Spinal cord (tissue), 10 donors: ENCODE measurements at places on chromosomes 11 and 22. TPM values are rescaled to one million over a fixed set of nuclear protein-coding genes. Genes with fewer than 3 reads are reported as not detected.

GRCh38 chr11:131802440-131803115 is 432.2 kb downstream of the NTM start:
- peaks cover 7% of the 10 kb centered on the region for H3K4me1 ChIP-seq
- H3K27me3 ChIP-seq, result no peaks in the 10 kb centered on the region
- peak; percentile 50 for DNase-seq

GRCh38 chr22:23072911-23073491 is 2.7 kb downstream of the GNAZ start:
- no peaks in the 10 kb centered on the region for H3K27me3 ChIP-seq
- no peak for DNase-seq
- H3K4me3 ChIP-seq, result no peak overlapping the region

GRCh38 chr22:22746963-22747933 is 102.8 kb downstream of the GGTLC2 start:
- peaks cover 8% of the 10 kb centered on the region for H3K4me1 ChIP-seq
- H3K4me3 ChIP-seq, result no peak overlapping the region
- peaks cover 8% of the 10 kb centered on the region for H3K27me3 ChIP-seq
- H3K27ac ChIP-seq, result no peak overlapping the region

- DNase-seq, result no peak
- no peak overlapping the region for H3K4me3 ChIP-seq
- no peaks in the 10 kb centered on the region for H3K36me3 ChIP-seq
- H3K4me1 ChIP-seq, result peaks cover 8% of the 10 kb centered on the region
Observed at GRCh38 chr11:27464909-27465308, 7.7 kb downstream of the LGR4 start.

GRCh38 chr11:44761551-44761961 is 34.8 kb downstream of the TSPAN18 start:
- no peak for DNase-seq
- H3K36me3 ChIP-seq, result peaks cover 9% of the 10 kb centered on the region
- no peak overlapping the region for H3K4me3 ChIP-seq
- peaks cover 28% of the 10 kb centered on the region for H3K4me1 ChIP-seq
- H3K27ac ChIP-seq, result no peak overlapping the region

The SELENOO gene
- polyA plus RNA-seq, result 41.2 TPM
